ENCODE measurements at places on chromosomes 12 and 14.

- DNase-seq = no peak
These were observed 18.2 kb downstream of the NAA30 start for GRCh38 chr14:57408634-57409033.

DNA sequence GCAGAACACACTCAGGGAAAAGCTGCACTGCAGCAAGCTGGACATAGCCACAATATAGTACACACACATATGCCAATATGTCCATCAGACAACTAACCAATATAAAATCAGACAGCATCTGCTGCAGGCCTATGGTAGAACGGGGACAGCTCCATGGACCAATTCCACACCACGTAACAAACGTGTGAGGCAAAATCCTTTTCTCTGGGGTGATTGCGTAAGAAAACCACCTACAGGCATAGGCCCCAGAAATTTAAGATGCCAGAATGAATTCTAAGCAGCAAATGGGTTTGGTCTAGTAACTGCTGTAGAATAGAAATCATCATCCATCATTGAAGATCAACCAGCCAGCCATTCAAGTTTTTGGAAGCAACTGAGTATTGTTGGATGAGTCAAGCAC, 368.9 kb upstream of the TMPO start:
- no peak for DNase-seq

DNA sequence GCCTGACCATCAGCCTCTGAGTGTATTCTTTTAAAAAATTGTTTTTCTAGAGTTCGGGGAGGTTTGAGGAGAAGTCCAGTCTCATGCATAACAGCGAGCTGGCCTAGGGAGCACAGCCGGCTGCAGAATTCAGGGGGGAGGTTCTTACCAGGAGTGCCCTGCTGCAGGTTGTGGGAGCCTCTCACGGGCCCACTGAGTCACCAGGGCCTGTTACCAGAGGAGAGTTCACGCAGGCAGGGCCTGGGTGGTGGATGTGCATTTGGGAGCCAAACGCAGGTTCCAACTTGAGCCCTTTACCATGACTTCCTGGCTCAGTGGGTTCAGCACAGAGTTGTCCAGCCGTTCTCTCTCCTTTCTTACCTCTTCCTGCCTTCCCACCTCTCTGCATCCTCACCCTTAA, 14.4 kb downstream of the CD9 start:
- no peak for DNase-seq

- peak; percentile 100 for DNase-seq
These were observed at the start of gene EIF4B for GRCh38 chr12:53005986-53006809. EIF4B (plus strand) TSS chr12:53006456; CDS start chr12:53006484, 28 bp downstream.

- no peak for DNase-seq
These were observed 258.6 kb downstream of the ADAMTS20 start for GRCh38 chr12:43293396-43293795.

- DNase-seq = no peak
These were observed 355.3 kb downstream of the GLT1D1 start for GRCh38 chr12:129208566-129208965.
